Activated CD8-positive, alpha-beta T cell treated with anti-CD3 and anti-CD28 coated beads for 36 hours (primary cell): ENCODE measurements at places on chromosomes 5 and 9. TPM values are rescaled to one million over a fixed set of nuclear protein-coding genes. Genes with fewer than 3 reads are reported as not detected.

The ARSI gene
- total RNA-seq = not detected

DNA sequence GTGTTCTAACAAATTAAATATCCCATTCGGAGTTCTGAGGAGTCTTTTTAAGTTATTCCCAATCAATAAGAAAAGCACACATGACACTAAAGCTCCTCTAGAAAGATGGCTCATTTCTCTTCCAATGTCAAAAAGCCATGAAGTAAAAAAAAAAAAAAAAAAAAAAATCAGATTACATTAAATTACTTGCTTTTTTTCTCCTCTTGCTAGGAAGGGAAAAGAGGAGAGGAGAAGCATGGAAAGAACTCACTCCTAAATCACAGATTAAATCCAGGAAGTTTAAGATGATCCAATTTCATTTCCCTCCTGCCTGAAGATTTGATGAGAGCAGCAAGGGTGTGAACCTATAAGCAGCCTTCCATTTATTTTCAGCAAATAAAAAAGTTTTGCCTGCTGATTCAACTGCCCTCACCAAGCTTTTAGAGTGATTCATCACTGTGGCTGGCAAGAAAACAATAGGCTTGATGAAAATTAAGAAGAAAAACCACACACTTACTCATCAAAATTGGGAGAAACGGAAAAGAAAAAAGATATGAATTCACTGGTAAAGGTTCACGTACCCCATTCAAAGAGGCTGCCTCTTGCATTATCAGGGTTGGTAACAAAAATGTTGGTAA is 19.7 kb downstream of the MYO10 start:
- DNase-seq = no peak

The IGIP gene
- total RNA-seq = 1.5 TPM

GRCh38 chr5:111061618-111062017 is 9.9 kb upstream of the TSLP start:
- no peak for DNase-seq

DNA sequence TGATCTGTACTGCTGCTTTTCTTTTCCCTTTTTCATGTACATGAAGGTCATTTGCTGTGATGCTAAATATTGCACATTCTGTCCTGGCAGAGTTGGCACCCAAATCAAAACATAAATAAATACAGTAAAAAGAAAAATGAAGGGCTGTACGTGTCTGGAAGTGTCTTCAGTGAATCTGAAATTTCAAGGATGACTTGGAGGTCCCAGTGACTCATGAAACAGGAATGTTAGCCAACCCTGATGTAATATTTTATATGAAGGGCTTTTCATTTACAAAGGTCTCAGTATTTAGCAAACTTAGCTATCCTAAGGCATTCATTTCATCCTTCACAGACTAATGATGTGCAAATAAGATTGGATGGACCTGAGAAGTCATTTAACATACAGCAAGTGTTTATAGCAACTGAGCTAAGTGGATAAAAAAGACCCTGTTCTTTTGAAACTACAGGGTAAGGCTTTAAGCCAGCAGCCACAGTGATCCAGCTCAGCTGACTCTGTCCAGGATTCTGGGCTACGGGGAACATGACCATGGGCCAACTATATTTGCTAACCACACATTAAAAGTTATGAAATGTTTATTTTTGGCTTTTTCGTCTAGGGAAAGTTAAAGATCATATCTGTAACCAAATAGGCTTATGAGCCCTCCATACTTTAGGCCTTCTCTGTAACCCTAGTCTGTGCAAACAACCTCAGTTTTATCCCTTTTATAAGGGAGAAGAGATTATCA is 104.0 kb upstream of the DMRTA1 start:
- no peak for DNase-seq

The ADAMTS12 gene
- total RNA-seq = not detected

The ARHGEF39 gene
- 19.9 TPM for total RNA-seq

GRCh38 chr5:142186857-142187594 is 78.4 kb downstream of the NDFIP1 start:
- DNase-seq = peak; percentile 7

DNA sequence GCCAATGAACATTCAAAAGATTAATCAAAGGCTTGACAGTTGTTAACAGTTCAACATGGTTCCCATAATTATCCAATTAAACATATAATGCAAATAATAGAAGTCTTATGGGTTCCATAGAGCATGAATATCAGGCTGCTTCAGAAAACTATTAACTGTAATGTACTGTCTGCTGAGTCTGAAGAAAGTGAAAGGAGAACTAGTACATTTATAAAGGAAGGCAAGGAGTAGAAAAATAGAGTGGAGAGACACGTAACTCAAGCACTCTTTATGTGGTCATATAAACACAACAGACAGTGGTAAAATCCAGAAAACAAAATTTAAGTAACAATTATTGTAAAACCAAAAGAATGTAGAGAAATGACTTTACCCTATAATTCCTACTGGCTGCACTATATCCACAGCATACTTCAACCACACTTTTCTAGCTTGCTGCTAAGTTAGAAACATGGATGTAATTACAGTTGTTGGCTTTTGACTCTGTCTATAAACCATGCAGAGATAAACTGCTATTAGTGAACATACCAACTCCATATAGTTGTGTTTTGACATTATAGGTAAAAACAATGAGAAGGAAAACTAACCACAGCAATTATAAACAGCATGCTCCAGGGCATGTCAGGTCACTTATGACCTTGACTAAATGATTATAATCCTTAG is 32.7 kb downstream of the NFIB start:
- no peak for DNase-seq

- DNase-seq = no peak
These were observed 191.8 kb downstream of the CD180 start for GRCh38 chr5:67004730-67005350.
